ENCODE measurements at places on chromosomes 7 and 10. TPM values are rescaled to one million over a fixed set of nuclear protein-coding genes. Genes with fewer than 3 reads are reported as not detected.

GRCh38 chr7:130463553-130464434 is 23.0 kb upstream of the CEP41 start:
- DNase-seq = no peak

DNA sequence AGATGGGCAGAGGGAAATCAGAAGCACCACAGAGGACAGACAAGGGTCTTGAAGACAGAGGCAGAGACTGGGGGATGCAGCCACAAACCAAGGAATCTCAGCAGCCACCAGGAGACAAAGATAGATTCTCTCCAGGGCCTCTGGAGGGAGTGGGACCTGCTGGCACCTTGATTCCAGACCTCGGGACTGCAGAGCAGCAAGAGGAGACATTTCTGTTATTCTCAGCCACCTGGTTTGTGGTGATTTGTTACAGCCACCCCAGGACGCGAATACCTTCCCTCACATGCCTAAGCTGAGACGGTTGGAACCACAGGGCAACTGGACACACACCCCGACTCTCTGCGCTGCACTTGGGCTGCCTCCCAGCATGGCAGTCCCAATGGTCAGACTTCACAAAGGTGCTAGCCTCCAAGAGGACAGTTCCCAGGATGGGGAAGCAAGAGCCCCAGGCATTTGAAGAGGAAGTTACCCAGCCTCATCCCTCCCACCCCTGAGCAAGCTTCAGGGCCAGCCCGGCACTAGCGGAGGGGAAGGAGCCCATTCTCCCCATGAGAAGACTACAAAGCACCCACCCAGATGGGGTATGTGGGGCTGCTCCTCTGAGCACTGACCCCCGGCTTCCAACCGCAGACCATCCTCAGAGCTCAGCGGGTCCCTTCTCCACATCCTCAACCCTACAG is 104.6 kb upstream of the INSIG1 start:
- DNase-seq = no peak

GRCh38 chr10:101643546-101643945 is 51.4 kb downstream of the FBXW4 start:
- no peak for DNase-seq

DNA sequence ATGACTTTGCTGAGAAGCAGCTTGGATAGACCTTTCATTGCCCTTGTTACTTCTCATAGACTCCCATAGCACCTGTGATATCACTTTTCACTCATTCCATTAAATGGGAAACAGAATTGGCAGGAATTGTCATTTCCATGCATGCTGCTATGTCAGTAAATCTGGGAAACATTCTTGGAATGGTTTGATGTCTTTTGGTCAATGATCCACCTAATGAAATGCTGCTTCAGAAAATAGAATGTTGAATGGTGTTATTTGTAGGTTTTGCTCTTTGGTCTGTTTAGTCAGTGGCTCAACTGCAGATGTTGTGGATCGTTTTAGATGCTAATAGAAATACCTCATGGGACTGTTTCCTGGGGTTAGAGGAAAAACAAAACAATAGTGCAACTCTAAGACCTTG is 127.8 kb downstream of the PLPP4 start:
- DNase-seq = no peak

- DNase-seq = no peak
Observed at GRCh38 chr10:10892290-10892875, 125.3 kb upstream of the CELF2 start.

DNA sequence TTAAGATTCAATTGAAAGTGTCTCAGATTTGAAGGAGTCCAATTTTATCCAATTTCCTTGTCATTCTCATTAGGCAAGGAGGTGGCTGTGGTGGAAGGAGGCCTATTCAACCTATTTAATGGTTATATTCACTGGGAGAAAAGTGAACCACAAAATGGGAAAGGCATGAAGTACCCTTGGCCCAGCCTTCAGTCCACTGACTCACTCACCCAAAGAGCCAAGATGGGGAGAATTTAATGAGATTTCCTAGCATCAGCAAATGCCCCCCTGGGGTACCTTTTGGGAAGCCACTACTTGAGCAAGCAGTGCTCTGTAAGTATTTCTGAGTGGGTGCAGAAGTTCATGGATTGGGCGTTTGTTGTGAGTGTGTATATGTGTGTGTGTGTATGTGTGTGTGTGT is 144.1 kb downstream of the NRP1 start:
- peak; percentile 50 for DNase-seq

DNA sequence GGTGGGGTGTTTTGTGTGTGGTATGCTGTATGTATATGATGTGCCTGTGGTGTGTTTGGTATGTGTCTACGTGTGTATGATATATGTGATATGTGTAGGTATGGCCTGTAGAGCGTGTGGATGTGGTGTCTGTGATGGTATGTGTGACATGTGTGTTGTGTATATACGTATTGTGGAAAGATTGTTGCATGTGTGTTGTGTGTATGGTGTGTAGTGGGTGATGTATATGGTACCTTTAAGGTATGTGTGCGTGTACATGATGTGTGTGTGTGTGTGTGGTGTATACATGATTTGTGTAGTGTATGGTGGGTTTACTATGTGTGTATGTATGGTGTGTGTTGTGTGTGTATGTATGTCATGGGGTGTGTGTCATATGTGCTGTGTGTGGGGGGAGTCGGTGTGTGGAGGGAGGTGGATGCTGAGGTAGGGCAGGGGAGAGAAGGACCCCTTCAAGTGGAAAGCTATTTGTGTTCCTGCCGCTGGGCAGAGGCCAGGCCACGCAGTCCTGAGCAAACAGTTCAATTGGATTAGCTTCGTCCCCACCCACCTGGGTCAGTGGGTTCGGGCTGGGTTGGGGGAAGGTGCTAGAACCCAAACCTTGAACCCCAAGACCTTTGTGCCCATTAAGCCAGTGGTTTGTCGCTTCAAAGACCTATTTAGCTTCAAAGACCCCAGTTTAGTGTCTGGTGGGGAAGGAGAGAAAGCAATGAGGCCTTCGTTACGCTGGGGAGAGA is 1.9 kb upstream of the TRPV6 start:
- no peak for DNase-seq

- DNase-seq = no peak
Observed at GRCh38 chr10:98296524-98296923, 28.5 kb upstream of the LOXL4 start.

DNA sequence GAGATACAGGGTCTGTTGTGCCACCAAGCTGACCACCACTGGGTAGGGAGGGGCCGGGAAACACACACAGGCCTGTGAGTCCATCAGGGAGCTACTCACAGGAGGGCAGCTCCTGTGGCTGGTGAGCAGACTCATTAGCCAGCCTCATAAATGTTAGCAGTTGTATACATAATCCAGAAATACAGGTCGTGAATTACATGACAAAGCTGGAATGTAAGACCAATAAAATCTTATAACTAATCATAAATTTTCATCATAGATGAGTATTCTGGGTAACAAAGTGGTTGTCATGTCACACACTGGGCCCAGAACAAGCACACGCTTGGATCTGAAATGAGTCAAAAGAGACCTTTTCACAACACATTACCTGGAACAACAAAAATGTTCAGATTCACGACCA is 642.6 kb upstream of the AUTS2 start:
- DNase-seq = no peak

DNA sequence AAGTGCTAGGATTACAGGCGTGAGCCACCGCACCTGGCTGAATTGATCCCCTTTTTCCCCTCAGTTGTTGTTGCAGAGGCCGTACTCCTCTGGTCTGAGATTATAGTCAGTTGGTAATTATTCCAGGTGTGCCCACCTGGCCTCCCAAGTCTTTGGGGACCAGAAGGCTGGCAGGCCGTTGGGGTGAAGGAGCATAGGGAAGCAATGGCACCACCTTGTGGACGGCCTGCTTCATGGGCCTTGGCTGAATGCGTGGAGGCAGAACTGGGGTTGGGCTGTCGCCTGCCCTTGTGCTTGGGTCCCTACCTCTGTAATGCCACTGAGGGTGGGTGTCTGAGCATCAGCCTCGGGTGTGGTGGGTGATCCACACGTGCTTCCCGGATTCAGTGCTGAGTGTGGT is 125.7 kb downstream of the RGS10 start:
- DNase-seq = peak; percentile 62

- DNase-seq = no peak
Observed at GRCh38 chr7:73864981-73865711, 4.2 kb downstream of the TMEM270 start.

GRCh38 chr10:33253411-33253810 is 81.1 kb downstream of the NRP1 start:
- DNase-seq = no peak

DNA sequence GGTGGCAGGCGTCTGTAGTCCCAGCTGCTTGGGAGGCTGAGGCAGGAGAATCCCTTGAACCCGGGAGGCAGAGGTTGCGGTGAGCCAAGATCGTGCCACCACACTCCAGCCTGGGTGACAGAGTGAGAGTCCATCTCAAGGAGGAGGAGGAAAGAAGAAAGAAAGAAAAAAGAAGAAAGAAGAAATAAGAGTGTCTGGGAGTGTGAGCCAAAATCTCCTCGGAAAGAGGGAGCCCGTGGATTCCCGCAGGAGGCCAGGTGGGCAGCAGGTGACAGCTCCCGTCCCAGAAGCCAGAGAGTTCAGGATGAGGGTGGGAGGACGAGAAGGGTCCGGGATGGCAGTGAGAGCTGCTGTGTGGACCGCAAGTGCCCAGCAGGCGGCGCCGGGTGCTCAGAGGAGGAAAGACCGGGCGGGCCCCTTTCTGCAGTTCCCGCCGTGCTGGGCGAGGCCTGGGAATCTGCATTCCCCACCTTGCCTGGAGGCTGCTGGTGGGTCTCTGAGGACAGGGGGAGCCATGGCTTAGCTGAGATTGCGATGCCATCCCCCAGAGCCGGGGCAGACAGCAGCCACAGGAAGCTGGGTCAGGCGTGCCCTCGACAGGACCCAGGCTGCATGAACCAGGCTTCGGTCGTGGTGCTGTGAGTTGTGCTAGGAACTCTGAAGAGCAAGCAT is 17.1 kb upstream of the AMZ1 start:
- peak; percentile 56 for DNase-seq

DNA sequence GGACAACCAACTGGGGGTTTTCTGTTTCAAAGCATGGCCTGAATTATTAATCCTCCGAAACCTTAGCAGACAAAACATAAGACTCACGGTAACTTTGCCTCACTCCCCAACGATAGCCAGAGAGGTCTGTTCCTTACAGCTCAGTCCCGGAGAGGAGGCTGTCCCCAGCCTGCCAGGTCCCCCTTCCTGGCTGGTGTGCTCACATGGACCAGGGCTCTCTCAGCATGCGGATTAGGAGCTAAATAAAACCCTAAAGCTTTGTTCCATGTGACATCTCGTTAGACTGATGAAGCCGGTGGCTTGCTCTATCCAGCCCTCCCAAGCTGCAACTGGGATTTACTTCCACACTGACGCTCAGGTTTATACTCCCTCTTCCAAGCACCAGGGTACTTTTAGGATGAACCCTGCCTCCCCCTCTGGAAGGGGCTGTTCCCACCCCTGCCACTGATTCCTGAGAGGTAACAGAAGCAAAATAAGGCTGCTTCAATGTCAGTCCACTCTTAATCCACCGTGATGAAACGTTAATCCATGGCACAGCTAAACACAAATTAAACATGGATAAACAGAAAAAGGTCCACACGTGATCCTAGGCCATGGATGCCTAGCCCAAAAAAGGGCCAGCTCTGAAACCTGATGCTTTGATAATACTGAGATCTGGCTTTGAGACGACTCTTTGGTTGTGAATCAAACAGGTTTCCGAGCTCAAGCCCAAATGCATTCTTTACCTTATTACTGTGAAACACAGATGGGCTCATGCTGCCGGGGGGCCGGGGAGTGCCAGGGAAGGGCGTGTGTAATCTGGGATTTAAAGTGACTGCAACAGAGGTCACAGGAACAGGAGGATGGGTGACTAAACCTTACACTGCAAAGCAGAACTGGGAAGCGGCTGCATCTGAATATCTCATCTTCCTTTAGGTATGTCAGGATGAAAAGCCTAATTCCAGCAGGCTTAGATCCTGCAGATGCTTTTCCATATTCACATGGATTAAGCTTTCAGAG is 86.2 kb downstream of the ZRANB1 start:
- peak; percentile 48 for DNase-seq

- DNase-seq = no peak
Observed at GRCh38 chr7:14018751-14019150, 29.3 kb upstream of the ETV1 start.

DNA sequence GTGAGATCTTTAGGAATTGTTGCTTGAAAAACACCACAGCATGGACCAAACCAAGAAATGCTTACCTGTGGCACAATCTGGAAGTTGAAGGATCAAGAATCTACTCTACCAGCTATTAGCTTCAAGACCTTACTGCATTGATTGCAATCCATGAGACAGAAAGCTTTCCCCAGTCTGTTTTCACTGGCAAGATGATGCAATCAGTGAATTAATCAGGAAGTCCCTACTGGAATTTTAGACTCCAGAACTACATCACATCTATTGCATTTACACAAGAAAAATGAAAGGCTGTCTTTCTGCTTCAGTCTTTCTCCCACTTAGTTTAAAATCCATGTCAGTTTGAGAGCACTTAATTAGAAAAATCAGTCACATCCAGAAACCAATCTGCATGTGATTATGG is 191.7 kb downstream of the TFEC start:
- peak; percentile 70 for DNase-seq

DNA sequence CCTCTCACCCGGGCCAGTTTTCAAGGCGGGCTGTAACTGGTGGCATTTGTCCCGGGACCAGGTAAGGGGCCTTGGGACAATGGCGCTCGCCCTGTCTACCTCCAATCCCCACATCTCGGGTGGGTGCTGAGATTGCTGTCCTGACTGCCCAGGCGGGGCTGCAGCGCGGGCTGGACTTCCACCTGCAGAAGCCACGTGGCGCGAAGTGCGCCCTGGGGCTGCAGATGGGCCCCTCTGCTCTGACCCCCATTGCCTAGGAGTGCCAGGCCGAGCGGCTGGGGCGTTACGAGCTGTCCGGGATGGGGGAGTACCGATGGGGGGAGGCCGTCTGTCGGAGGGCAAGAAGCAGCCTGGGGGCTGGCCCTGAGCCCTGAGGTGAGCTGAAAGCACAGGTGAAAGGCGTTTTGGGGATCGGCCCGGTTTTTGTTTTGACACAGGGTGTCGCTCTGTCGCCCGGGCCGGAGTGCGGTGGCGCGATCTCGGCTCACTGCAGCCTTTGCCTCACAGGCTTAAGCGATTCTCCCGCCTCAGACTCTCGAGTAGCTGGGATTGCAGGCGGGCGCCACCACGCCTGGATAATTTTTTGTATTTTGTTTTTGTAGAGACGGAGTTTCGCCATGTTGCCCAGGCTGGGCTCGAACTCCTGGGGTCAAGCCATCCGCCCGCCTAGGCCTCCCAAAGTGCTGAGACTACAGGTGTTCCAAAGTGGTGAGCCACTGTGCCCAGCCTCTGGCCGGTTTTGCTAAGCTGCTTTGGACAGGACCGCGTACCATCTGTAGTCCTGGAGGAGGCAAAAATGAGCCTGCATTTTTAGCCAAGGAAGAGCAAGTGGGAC is at the start of gene SFXN2:
Gene SFXN2, plus strand, starts transcription at position 16 of the 835 bp plus-strand sequence. CDS start 12,001 bp downstream, outside the sequence.
- no peak for DNase-seq

The TRIM50 gene
- not detected for total RNA-seq

The IL15RA gene
- total RNA-seq = 2.1 TPM

The CAMK2B gene
- 6.4 TPM for total RNA-seq

The PLEKHS1 gene
- total RNA-seq = not detected

The INA gene
- total RNA-seq = 0.33 TPM

The NEUROG3 gene
- total RNA-seq = not detected

The TAX1BP1 gene
- 94.9 TPM for total RNA-seq

The CYP26C1 gene
- 0.09 TPM for total RNA-seq

The MUC12 gene
- not detected for total RNA-seq

The LDB3 gene
- total RNA-seq = under 0.01 TPM
